NCI-H2107 (cell line): ENCODE measurements at places on chromosomes 13 and 19.

DNA sequence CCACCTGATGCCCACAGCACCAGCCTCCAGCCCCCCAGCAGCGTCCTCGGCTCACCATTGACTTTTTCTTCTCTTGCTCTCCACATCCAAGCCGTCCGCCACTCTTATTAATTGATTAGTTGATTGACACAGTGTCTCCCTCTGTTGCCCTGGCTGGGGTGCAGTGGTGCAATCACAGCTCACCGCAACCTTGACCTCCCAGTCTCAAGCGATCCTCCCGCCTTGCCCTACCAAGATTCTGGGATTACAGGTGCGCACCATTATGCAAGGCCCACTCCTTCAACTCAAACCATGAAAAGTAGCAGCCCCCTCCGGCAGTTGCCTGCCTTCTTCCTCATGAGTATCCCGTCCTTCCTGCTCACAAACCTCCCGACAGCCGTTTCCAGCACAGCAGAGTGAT is 921 bp upstream of the TEX29 start:
- DNase-seq, result no peak

DNA sequence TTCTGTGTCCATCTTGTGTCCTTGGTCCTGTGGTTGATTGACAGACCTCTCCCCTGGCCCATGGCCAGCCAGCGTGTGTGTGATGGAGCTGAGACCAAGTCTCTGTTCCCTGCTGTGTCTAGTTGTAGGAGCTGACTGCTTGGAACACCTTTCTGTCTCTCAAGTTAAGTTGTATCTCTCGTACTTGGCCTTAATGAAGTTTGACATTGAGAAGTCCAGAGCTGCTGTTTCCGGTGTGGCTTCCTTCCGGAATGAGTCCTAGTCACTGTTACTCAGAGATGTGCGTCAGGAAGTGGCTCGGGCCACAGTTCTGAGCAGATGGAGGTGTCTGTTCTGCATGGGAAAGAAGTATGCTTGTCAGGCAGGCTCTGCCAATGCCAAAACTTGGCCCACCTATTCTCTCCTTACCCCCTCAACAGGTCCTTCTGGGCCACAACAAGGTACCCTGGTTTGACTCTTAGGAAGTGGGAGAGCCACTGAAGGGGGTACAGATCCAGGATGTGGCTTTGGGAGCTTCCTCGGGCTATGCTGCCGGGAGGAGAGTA is 54.3 kb downstream of the GATAD2A start:
- no peak for DNase-seq

DNA sequence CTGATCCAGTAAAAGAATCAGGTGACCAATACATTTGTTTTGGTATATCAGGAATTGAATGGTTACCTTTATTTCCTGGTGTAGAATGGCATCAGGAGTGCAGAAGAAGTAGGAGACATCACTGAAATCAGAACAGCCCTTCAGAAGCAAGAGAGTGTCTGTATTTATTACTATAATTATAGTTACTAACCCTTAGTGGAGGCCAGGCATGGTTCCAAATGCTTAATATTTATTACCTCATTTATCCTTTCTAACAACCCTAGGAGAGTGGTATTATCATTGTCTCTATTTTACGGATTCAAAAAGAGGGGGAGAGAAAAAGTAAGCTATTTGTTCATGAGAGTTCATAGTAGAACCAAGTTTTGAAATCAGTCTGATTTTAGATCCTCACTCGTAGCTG is 1292.9 kb downstream of the PCDH9 start:
- DNase-seq, result no peak

GRCh38 chr19:4542896-4543841 is 3.3 kb upstream of the LRG1 start:
- no peak for DNase-seq

GRCh38 chr19:8459095-8459494 is 14.3 kb downstream of the HNRNPM start:
- DNase-seq, result no peak

- DNase-seq, result no peak
These were observed 118.8 kb downstream of the NUFIP1 start for GRCh38 chr13:44870456-44870929.

DNA sequence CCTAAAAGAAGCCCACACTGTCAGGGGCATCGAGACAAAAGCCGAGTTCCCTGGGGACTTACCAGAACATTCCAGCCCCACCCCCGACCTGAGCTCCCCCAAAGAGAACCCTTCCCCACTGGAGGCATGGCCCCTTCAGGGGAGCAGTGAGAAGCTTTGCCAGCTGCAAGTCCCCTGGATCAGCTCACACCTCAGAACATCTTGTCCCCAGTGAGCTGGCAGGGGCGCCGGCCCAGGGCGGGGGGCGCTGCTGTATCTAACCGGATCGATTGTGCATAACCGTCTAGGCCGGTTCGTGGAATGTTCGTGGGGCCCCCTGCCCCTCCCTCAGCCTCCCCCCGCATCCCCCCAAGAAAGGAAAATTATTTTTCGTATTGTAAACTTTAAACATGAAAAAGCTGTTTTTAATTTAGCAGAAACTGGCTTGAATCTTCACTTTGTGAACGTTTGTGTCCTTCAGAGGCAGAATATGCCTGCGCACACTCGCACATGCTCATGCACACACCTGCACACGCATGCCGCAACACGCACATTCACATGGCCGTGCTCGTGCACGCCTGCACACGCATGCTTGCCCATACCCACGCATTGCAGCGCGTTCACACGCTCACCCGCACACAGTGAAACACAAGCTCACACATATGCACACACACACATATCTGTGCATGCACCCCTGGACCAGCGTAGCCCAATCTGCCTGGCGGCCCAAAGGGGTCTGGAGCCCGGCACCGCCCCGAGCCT is 12.0 kb upstream of the CRTC1 start:
- no peak for DNase-seq

DNA sequence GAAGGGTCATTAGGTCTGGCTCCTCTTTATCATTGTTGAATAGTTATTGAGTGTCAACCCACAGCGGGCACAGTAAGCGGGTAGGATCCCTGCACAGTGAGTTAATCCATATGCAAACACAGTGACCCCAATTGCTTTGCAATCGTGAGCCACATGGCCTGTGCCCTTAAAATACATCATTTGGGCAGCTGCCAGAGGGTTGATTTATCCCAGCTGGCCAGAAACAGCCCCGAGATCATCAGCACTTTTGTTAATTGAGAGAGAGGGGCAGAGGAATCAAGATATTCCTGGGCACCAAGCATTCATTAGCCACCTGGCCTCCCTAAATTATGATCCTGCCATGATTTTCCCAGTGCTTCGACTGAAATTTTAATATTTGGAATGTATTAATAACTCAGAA is 9.8 kb upstream of the CNMD start:
- DNase-seq, result no peak

- no peak for DNase-seq
These were observed 3.7 kb downstream of the GDF15 start for GRCh38 chr19:18389726-18390064.

DNA sequence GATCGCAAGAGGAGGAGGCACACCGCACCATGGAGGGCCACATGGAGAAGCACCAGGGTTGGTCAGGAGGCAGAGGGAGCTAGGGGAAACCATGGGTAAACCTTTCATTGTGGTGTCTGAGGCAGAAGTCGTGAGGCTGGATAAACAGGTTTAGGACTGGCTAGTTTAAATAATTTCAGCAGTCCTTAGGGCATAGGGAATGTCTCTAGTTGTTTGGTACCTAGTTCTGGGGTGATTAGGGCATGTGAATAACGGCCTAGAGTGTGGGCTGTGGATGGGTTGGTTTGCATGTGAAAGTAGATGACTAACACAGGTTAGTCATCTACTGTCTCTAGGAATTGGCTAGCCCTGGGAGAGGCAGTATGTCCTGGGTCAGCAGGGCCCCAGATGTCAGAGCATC is 102.3 kb downstream of the STOML3 start:
- DNase-seq, result no peak

DNA sequence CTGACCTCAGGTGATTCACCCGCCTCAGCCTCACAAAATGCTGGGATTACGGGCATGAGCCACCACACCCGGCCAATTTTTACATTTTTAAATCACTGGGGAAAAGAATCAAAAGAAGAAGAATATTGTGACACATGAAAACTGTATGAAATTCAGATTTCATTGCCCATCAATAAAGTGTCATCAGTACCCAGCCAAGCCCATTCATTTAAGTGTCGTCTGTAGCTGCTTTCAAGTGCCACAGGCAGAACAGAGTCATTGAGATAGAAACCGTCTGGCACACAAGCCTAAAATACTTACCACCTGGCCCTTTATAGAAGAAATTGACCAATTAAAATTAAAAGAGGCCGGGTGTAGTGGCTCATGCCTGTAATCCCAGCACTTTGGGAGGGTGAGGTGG is 15.3 kb downstream of the COLGALT1 start:
- DNase-seq, result no peak

DNA sequence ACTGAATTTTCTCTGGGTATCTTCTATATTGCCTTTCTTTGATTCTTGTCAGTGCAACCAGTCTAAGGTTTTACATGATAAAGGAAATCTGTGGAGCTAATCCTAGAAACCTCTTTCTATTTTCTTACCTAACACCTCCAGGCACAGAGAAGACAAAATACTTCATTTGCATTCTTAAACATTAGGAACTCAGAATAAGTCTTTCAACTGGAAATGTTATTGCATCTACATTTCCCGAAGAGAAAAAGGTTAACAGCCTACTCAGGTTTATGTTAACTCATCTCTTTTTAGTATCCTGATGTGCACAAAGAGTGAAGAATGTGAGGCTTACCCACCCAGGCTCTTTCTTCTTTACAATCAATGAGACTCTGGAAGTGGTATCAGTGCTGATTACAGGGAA is 106.7 kb downstream of the PCCA start:
- no peak for DNase-seq

GRCh38 chr13:98480915-98481877 is 95.7 kb downstream of the STK24 start:
- no peak for DNase-seq

- DNase-seq, result no peak
These were observed 738.2 kb downstream of the GPC5 start for GRCh38 chr13:92136449-92137155.

- no peak for DNase-seq
These were observed 900 bp downstream of the PPP1R13L start for GRCh38 chr19:45403781-45404556.

DNA sequence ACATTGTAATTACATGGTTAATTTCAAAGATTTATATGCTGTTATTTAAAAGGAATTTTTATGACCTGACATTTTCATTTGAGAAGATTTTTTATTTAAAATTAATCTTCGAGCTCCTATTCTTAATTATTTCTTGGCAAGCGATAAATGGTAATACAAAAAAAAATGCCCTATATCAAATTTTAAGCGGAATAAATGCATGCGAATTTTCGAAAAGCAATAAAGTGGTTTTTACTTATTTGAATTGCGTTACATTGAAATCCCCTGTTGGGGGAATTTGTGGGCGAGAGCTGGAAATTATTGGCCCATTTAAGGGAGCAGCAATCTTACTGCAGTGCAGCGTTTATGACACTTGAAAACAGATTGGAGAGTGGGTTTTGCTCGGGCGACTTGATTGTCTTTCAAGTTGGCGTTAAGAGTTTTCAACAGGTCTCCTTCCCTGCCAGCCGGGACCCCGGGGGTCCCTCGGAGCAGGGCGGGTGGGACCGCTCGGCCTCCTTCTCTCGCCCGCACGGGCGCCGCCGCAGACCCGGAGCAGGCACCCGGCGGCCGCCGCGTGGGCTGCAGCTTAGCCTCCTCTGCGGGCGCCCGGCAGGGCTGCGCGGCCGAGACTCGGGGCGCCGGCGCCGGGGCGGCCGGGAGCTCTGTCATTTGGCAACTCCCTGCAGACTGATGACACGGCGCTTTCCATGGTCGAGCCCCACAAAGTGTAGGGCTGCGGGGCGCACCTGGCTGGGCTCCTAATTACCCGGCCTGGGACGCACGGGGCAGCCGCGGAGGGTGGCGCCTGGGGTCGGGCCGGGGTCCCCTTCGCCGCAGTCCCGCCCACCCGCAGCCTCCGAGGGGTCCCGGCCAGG is 255.1 kb upstream of the SOX21 start:
- no peak for DNase-seq

GRCh38 chr19:15869109-15869555 is 28.7 kb downstream of the CYP4F2 start:
- peak; percentile 20 for DNase-seq

- no peak for DNase-seq
These were observed 10.3 kb downstream of the ELAVL1 start for GRCh38 chr19:7994928-7995809.

GRCh38 chr13:65600702-65601101 is 1629.4 kb downstream of the PCDH9 start:
- no peak for DNase-seq

DNA sequence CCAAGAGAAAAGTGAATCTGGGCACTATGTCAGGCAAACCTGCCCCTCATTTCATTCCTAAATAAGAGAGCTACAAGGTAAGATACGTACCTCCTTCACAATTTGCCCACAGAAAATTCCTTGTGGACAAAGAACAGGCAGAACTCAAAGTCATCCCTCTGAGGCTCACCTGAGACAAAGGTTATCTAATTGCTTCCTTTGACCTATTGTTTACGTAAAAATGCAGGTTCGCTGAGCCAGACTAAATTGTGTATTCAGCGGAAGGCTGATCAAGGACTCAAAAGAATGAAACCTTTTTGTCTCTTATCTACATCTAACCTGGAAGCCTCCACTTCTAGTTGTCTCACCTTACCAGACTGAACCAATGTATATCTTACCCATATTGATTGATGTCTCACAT is 213.3 kb downstream of the POSTN start:
- DNase-seq, result no peak

DNA sequence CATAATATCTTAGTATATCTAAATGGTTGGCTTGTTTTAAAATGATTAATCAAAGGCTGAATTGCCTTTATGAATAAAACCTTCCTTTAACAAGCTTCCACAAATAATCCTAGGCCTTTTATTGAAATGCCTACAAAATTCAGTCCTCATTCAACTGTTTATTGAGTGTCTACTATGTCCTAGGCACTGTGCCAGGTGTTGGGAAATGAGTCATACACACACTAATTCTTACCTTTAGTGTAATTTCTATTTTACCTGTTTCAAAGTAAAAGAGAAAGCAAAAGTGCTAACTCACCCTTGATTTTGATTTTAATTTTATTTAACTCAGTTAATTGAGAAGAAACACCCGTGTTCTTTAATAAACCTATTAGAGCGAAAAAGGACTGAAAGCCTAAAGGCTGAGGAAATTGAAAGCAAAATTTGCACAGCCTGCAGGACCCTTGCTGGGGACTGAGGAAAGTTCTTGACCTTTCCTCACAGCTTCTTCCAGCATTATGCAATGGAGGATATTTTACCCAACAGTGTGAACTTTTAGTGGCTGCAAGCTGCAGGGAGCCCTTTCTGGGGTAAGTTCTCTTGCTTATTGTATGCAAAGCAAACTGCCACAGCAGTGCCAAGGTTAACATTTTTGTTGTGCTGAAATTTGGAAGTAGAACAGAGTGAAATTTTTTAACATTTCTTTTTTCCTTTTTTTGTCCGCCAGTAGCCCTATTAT is 83.1 kb downstream of the B3GLCT start:
- no peak for DNase-seq

- DNase-seq, result no peak
These were observed 36.8 kb downstream of the N4BP2L1 start for GRCh38 chr13:32391101-32391619.

GRCh38 chr13:102999499-102999898 is 66.7 kb downstream of the SLC10A2 start:
- DNase-seq, result no peak
